ENCODE measurements at places on chromosomes 7 and 10.

GRCh38 chr7:44441079-44441478 lies 49.4 kb downstream of the NUDCD3 start:
- no peak for DNase-seq

- peak; percentile 63 for DNase-seq
Measured at GRCh38 chr7:139777948-139778841, at the start of gene HIPK2. TSS of gene HIPK2 (minus strand) at chr7:139777998. CDS start at chr7:139777623, 375 bp downstream.

DNA sequence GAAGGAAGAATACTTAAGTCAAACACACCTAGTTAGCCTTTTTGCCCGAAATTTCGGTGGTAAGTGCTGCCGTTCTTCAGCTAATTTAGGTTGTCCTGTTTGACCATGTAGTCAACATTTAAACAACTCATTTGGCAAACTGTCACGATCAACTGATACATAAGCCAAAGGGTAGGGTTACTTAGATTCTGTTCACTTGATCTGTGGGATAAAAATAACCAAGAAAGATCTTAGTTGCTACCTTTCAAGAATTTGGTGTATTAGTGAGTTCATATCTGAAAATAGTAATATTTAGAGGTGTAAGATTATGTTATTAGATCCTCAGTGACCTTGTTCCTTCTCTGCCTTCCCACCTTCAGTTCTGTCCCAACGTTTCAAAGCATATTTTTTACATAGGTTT lies 2.0 kb downstream of the TNKS2 start:
- no peak for DNase-seq

DNA sequence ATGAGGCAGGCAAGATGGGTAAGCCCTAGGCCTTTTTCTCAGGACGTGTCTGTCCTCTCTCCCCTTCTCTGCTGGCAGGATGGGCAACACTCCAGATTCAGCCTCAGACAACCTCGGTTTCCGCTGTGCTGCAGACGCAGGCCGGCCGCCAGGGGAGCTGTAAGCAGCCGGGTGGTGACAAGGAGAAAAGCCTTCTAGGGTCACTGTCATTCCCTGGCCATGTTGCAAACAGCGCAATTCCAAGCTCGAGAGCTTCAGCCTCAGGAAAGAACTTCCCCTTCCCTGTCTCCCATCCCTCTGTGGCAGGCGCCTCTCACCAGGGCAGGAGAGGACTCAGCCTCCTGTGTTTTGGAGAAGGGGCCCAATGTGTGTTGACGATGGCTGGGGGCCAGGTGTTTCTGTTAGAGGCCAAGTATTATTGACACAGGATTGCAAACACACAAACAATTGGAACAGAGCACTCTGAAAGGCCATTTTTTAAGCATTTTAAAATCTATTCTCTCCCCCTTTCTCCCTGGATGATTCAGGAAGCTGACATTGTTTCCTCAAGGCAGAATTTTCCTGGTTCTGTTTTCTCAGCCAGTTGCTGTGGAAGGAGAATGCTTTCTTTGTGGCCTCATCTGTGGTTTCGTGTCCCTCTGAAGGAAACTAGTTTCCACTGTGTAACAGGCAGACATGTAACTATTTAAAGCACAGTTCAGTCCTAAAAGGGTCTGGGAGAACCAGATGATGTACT lies 13.1 kb downstream of the PHKG1 start:
- no peak for DNase-seq

- DNase-seq, result no peak
Measured at GRCh38 chr7:122790591-122790990, 87.9 kb upstream of the RNF148 start.

GRCh38 chr7:33200282-33200681 lies 70.9 kb downstream of the BBS9 start:
- no peak for DNase-seq

- no peak for DNase-seq
Measured at GRCh38 chr10:129655007-129655678, 188.1 kb downstream of the MGMT start.

GRCh38 chr10:102675666-102676533 lies 31.6 kb downstream of the TRIM8 start:
- DNase-seq, result no peak

DNA sequence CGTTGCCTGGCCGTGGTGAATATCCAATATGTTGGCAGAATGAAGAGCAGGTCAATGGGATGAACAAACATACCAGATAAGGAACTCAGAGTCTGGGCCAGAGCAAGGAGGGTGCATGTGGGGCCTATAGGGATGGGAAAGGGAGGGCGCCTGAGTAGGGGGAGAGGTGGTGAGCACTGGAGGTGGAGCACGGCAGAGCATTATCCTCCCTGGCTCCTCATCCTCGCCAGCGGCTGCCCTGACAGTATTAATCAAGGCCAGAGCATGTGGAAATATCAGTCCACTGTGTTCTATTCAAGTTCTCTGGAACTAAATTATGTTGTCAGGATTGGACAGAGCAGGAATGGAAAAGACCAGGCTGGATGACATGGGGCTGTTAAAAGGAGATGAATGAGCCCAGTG lies 254.8 kb upstream of the ZMIZ1 start:
- DNase-seq, result no peak

GRCh38 chr10:2914741-2915140 lies 152.6 kb upstream of the PFKP start:
- DNase-seq, result no peak

GRCh38 chr7:44872787-44873186 lies 12.5 kb downstream of the PURB start:
- DNase-seq, result no peak

- no peak for DNase-seq
Measured at GRCh38 chr10:78318305-78318704, 284.6 kb downstream of the RPS24 start.

DNA sequence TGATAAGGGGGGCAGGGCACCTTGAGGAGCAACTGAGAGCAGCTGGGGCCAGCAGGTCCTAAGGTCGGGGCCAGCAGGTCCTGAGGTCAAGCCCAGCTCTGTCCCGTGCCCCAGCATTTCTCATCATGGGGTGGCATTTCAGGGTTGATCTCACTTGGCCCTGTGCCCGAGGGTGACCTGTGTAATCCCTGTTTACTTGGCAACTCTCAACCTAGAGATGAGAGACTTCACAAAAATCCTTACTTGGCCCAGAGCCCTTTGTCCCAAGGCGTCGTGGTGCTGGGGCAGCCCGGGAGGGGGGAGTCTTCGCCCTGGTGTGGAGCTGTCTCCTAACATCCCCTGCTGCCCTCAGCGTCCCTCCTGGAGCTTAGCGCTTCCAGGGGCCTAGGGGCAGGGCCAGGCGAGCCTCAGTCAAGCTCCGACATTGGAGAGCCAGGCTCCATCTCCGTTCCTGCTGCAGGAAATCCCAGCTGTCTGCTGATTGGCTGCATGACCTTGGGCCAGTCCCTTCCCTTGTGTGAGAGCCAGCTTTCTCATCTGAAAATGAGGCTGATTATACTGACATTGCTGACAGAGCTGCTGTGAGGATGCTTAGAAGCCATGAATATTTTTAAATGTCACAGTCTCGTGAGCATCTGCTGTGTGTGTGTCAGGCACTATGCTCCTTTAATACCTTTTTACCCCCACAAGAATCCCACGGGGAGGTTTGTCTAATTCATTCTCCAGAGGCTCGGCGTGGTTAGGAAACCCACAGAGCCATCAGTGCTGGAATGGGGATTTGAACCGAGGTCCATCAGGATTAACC lies 94.3 kb downstream of the ZMIZ1 start:
- no peak for DNase-seq

GRCh38 chr10:80290474-80291220 lies 1.2 kb upstream of the MAT1A start:
- no peak for DNase-seq

DNA sequence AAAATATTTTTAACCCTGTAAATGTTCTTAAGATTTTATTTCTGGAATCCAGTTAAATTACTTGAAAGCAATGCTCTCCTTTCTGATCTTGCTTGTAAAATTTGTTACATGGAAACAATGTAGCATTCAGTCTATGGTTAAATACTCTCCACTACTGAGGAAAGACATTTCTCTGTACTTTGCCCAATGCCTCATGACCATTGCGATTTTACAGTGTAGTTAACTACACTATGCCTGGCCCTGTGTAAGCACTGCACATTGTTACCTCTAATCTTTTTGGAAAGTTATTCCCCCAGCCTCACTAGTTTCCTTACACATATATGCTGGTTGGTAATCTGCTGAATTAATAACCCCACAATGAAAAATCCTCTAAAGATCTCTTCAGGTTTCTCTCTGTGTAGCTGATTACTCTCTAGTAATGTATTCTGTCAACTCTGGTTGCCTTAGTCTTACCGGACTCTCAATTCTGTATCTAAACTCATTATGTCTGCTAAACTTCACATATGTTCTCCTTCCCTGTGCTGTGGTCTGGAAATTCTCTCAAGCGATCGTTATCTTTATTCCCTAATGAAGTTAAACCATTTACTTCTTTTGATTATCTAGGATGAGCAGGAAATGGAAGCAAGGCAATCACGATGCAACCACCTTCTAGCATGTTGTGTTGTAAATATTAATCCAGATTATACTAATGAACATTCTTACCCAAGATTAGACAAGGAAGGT lies 58.7 kb upstream of the TMEM106B start:
- no peak for DNase-seq

DNA sequence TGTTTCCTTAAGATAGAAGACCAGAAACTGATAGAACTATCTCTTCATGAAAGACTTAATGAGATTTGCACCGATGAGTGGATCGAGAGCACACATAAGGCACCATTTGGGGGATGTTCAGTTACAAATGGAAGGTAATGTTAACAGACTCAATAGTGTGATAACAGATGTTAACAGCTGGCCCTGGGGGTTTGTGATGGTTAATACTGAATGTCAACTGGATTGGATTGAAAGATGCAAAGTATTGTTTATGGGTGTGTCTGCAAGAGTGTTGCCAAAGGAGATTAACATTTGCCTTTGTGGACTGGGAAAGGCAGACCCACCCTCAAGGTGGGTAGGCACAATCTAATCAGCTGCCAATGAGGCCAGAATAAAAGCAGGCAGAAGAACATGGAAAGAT lies 130.5 kb upstream of the DGKB start:
- no peak for DNase-seq

DNA sequence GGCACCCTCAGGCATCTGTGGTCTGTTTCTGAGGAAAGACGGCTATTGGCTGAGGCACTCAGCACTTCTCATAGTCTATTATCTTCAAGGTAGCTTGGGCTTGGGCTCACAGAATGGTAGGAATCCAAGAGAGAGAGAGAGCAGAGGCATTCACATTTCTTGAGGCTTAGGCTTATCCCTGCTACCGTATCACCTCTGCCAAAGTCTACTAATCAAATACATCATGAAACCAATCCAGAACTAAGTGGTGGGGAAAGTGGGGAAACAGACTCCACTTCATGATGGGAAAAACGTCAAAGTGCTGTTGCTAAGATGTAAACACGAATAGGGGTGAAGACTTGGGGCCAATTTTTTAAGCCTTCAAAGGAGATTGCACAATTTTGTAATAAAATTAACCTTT lies 271.1 kb upstream of the SEMA3D start:
- DNase-seq, result no peak

GRCh38 chr7:73343671-73344380 lies 15.9 kb downstream of the FKBP6 start:
- no peak for DNase-seq

GRCh38 chr10:112985690-112986543 lies 35.9 kb downstream of the TCF7L2 start:
- DNase-seq, result no peak

DNA sequence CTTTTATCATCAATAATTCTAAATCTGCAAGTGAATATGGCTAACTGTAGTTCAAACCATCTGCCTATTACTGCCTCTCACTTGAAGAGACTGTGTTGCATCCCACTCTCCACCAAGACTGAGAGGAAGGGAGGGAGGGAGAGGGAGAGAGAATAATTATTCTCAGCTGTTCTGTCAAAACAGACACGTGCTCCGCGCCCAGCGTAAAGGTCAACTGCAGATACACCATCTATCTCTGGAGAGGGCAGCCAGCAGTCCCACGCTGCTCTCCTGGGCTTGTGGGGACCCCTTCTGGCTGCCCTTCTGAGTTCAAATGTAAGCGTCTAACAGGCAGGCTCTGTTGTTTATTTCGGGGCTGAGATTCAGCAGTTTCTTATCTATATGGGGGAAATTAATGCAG lies 625.5 kb upstream of the GALNT17 start:
- no peak for DNase-seq

DNA sequence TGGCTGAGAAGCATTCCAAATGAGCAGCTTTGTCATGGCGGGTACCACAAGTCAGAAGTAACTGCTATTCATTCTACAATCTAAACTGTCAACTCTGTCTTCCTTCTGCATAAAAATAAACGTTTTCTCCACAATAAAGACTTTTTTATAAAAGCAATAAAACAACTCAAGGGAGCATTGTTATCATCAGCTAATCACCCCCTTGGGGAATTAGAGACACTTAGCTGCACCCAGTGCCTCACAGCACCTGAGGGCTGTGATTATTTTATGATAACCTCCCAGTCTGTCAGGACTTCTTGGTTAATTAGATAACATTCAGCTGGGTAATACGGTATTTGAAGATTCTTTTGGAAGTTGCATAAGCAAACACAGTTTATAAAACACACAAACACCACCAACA lies 155.6 kb downstream of the PPP1R3A start:
- DNase-seq, result no peak

- DNase-seq, result peak; percentile 3
Measured at GRCh38 chr7:6271694-6272440, 557 bp downstream of the CYTH3 start.

GRCh38 chr10:34195364-34196057 lies 619.6 kb downstream of the PARD3 start:
- DNase-seq, result no peak

DNA sequence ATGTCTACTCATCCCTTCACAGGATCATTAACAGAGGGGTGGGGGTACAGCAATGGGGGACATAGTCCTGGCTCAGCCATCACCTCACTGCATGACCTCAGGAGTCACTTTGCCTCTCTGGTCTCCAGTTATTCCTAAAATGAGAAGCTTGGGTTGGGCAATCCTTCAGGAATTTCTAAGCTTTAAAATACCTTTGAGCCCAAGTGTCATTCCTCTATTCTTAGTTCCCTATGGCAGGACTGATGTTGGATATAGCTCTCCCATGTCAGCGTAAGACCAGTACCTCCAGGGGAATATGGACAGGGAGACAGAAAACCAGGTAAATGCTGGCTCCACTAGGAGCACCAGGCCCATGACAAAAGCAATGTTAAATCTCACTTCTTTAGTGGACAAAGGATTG lies 34.5 kb downstream of the BLNK start:
- DNase-seq, result no peak

DNA sequence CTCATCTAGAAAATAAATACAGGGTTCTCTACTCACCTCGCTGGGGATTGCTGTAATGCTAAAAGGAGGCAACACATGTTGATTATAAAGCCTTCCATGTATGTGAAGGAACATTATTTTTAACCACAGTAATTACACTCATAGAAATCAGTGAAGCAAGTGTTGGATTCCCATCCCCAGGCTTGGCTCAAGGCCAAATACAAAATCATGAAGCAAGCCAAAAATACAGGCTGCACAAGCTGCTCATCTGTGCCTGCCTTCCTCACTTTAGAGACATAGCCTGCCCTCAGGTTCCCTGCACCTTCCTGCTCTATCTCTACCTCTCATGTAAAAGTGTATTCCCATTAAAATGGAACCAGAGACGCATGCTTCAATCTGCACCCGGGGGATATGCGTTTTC lies 1077.1 kb upstream of the C7orf33 start:
- no peak for DNase-seq

Measured in activated effector memory CD4-positive, alpha-beta T cell treated with Interleukin-2 at 50 U/mL for 16 hours (primary cell).